Lower lobe of right lung (tissue), 2 donors: ENCODE measurements at places on chromosomes 4 and X. TPM values are rescaled to one million over a fixed set of nuclear protein-coding genes. Genes with fewer than 3 reads are reported as not detected.

PAGE5 gene
- not detected for total RNA-seq

DNA sequence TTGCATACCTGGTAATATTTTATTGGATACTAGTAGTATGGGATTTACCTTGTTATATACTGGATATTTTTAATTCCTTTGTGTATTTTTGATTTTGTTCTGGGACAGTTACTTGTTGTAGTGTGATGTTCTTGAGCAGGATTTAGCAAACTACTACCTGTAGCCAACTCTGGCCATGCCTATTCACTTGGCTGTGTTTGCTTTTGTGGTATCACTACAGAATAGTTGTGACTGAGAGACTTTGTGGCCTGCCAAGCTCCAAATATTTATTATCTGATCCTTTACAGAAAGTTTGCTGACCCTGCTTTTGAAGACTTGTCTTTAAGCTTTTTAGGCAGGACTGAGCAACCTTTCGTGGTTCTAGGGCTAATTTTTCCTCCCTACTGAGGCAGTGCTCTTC is 17.8 kb downstream of the ZCCHC4 start:
- no peak for DNase-seq

CABS1 gene
- not detected for total RNA-seq

GRCh38 chrX:152842772-152843338 is 12.0 kb downstream of the NSDHL start:
- DNase-seq = no peak

FGD1 gene
- 3.2 TPM for total RNA-seq

- no peak for DNase-seq
Measured at GRCh38 chrX:47808904-47809788, 27.6 kb upstream of the ZNF81 start.

GRCh38 chr4:168511780-168512489 is 15.1 kb downstream of the PALLD start:
- DNase-seq = no peak

DNA sequence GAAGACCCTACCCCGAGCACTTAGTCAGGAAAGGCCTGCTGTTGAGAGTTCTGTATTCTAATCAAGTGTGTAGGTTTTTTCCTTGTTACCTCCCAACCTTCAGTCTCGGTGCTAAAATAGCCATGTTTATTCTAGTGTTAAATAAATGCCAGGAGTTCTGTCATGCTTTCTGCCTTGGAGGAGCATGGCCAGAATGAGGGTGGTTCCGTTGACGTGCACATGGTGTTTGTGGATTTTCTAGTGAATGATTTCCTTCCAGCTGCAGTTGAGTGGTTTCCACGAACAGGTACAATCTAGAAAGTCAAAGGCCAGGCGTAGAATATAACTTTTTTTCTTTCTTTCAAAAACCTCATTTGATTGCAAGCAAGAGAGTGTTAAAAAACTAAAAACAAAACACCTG is 21.0 kb downstream of the TRMT44 start:
- no peak for DNase-seq

DNAAF6 gene
- 2.0 TPM for total RNA-seq

DNA sequence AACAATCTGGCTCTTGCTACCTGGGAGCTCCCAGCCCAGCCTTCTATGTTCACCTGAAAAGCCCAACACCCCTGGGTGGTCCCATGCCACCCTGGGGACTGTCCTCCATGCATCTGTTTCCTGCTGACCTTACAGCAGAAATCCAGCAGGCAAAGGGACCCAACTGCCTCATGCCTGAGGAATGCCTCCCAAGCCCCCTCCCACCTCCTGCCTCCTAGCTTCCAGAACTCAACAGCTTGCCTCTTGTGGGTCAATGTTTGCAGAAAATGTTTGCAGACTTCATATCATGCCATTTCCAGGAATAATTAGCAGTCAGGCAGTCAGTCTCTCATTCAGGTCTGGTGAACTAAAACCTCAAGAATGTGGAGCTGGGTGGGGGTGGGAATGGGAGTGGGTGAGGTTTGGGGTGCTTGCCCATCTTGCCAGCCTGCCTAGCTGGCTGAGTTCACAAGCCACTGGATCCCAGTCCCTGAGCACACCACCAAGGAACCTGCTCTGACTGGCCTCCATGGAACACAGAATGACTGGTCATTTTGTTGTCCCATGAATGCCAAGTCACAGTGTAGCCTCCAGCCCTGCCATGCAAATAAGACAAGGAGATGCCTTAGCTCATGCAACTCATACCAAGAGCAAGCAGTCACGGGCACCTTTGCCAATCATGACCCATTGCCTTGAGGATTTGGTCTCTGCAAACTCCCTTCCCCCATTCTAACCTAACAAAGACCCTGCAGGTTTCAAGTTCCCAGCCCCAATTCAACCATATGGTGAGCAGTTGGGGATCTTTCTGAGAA is 12.1 kb upstream of the PLAC1 start:
- peak; percentile 51 for DNase-seq

GRCh38 chr4:40438384-40439026 is 103.4 kb downstream of the CHRNA9 start:
- no peak for DNase-seq

DNA sequence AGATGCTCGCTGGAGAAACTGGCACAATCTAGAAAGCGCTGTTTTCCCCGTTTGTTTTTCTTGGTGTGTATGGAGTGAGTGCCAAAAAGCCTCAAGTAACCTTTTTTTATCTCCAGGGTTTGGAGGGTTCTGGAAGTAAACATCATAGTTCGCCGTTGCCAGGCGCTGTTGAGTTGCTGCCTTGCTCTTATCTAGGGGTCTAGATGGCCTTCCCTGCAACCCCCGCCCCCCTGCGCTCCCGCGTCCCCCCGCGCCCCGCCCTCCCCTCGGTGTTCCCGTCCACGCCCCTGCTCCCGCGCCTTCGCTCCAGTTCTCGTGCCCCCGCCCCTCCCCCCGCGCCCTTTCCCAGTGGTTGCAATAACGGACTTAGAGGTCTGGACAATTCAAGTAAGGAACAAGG is 555 bp upstream of the GCNA start:
- no peak for DNase-seq

MAGEC1 gene
- not detected for total RNA-seq
